Kidney (tissue), 22 donors: ENCODE measurements at places on chromosomes 7 and 10.
A peak's percentile ranks its signal among the peaks of the same experiment; 100 is the strongest.

GRCh38 chr7:151261529-151261928 is 13.0 kb upstream of the SMARCD3 start:
- DNase-seq = no peak

GRCh38 chr10:100713859-100714565 is 31.4 kb upstream of the PAX2 start:
- DNase-seq = no peak

DNA sequence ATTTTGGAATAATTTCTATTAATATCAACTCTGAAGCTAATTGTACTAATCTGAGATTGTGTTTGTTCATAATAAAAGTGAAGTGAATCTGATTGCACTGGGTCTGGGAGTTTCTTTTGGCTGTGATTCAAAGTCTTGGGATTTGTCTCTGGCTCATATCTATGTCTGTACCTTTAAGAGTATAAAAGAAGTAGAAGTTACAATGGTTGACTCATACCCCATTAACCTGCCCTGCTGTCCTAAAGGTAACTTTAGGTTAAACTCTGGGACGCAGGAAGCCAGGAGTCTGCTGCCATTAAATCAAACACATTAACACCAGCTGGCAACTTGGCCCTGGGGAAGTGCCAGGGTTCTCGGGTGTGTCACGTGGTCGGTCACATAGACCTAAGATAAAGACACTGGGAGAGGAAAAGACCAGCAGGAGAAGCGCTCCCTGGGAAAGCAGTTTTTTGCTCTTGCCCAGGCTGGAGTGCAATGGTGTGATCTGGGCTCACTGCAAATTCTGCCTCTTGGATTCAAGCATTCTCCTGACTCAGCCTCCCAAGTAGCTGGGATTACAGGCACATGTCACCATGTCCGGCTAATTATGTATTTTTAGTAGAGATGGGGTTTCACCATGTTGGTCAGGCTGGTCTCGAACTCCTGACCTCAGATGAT is 17.8 kb downstream of the SCD start:
- peak; percentile 86 for DNase-seq

DNA sequence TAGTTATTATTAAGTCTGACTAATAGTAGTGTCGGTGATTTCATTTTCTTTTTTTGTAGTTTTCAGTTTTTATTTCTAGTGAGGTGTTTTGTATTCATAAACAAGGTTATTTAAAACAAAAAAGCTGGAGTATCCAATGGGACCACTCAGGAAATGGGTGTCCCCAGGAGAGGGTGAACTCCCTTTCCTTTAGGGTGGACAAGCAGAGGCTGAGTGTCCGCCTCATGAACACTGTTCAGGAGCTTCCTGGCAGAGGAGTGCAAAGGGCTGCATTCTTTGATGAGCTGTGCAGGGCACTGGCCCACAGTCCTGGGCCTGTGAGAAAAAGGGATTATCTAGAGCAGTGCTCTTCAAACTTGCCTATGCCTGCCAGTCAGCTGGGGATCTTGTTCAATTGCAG is 56.0 kb downstream of the ADAMTS14 start:
- DNase-seq = no peak

DNA sequence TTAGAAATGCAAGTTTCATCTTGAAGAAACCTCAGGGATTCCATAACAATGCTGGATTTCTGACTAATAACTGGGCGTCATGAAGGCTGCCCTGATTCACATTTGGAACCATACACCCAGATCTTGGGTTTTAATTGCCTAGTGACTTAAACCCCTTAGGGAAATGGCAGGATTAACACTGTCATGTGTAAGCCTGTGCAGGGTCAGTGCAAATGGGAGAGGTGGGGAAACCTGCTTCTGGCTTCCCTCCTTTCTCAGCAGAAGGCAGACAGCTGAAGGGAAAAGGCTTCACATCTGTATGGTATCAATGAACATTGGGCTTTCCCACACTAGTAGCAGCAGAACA is 364.2 kb downstream of the ANKRD30A start:
- no peak for DNase-seq

GRCh38 chr10:68816796-68817412 is 10.4 kb upstream of the STOX1 start:
- DNase-seq = no peak

- no peak for DNase-seq
Observed at GRCh38 chr7:97226541-97226940, 109.0 kb downstream of the SDHAF3 start.
